ENCODE measurements at places on chromosomes 11 and 22. TPM values are rescaled to one million over a fixed set of nuclear protein-coding genes. Genes with fewer than 3 reads are reported as not detected.

GALNT18 gene
- not detected for total RNA-seq

GRM5 gene
- not detected for total RNA-seq

GRCh38 chr11:108708173-108708572, 43.3 kb downstream of the DDX10 start:
- no peak for DNase-seq

GRCh38 chr22:46107089-46107664, 43.1 kb upstream of the PPARA start:
- DNase-seq: no peak

DNA sequence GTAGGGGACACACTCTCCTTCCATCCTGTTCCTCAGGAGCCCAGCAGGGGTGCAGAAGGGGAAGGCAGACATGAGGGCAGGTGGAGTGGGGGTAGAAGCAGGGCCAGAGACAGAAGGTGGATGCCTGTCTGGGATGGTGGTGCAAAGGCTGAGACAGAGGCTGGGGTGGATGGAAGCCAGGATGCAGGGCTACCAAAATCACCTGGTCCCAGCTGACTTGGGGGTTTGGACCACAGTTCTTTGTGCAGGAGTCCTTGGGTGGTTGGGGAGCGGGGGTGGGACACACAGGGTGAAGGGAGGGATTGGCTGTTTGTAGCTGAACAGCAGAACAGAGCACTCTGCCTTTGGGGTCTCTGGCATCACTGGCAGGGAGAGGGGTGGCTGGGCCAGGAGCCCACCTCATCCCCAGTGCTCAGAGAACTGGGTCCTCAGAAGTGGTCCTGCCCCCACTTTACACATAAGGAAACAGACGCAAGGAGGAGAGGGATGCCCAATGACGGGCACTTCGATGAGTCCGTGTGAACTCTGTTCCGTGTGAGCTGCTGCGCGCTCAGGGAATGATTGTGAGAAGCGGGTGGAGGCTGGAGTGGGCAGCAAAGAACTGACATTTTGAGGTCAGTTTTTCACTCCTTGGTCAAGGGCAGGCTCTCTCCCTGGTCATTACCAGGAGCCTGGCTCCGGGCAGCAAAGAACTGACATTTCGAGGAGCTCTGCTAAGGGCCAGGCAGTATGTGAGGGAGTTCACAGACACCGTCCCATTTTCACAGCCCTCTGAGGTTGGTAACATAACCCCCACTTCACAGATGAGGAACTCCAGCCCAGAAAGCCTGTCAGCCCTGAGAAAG, 1.9 kb downstream of the TAGLN start:
- no peak for DNase-seq

DNA sequence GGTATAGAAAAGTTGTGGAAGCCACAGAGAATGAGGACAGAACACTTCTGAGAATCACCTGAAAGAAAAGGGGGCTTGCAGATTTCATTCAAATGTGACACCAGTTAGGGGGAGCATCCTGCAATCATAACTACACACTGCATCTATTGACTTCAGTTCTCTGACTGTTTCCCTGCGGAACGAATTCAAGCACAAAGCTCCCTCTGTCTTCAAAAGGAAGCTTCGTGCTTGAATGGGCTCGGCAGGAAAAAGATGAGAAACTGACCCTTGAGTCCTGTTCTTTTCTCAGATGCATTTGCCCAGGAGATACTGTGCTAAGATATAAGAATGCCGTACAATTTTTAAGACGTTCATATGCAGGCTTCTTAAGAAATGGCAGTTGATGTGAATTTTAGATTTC, 2000.4 kb upstream of the RAG2 start:
- no peak for DNase-seq

DNA sequence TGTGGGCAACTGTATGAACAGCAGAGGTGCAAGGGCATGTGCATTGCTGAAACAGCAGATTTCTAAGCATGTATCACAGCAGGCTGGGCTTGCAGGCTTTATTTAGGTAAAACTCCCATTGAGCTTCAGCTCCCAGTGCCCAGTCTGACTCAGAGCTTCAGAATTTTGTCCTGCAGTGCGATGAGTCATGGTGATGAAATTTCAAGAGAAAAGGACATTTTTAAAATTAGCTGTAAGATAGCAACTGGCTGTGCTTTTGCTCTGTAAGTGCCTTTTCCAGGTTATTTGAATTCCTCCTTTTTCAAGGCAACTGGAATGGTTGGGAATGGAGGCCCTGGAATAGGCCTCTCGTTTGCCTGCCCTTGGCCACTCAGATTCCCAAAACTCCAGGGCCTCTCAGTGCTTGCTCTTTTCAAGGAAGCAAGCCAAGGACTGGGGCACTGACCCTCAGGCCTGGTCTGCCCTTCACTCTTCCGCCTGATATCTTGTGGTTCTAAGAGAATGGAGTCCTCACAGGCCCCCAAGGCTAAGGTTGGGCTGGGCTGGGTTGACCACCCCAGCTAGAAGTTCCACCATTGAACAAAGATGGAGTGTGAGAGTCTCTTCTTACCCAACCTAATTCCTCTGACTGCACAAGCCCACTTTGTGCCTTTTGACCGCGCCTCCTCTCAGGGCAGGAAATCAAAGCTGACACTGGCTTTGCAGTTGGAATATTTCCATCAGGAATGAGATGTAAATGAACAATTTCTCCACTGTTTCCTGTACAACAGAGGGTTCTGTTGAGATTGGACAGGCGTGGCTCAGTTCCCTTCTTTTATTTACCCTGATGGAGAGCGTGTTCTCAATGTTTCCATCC, 59.5 kb upstream of the PRSS23 start:
- DNase-seq: no peak

DNA sequence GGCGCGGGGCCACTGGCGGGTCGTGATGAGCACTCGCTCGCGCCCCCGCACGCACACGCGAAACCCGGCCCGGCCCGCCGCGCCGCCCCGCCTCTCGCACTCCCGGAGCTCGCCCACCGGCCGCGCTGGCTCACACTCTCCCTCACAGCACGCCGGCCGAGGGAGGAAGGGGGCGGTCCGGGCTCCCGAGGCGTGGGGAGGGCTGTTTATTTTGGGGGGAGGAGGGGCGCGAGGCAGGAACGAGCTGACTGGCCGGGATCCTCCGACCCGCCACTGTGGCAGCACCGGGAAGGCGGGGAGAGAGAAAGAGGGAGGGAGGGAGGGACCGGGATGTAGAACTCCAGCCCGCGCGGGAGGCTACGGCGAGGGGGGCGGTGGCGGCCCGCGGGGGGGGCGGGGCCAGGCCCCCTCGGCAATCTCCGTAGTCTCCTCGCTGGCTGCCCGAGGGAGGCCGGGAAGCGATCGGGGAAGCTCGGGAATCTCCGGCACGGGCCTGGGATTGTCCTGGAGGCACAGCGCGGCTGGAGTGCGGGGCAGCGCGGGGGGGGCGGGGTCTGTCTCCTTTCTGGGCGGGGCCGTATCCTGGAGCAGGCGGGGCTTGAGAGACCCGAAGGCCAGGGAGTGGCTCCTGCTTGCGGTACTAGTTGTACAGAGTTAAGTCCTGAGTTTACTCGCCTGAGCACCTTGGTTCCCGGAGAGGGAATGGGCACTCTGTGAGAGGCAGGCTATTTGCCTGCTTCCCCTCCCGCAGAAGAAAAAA, at the start of gene RBFOX2:
RBFOX2 (minus strand) TSS at position 179 of the 760 bp plus-strand sequence. CDS start 399 bp downstream, outside the sequence.
- peak; percentile 58 for DNase-seq

GRCh38 chr22:30038219-30038618, 42.0 kb upstream of the HORMAD2 start:
- no peak for DNase-seq

- DNase-seq: peak; percentile 11
Observed at GRCh38 chr11:63613517-63614135, 607 bp downstream of the PLAAT3 start.

DNA sequence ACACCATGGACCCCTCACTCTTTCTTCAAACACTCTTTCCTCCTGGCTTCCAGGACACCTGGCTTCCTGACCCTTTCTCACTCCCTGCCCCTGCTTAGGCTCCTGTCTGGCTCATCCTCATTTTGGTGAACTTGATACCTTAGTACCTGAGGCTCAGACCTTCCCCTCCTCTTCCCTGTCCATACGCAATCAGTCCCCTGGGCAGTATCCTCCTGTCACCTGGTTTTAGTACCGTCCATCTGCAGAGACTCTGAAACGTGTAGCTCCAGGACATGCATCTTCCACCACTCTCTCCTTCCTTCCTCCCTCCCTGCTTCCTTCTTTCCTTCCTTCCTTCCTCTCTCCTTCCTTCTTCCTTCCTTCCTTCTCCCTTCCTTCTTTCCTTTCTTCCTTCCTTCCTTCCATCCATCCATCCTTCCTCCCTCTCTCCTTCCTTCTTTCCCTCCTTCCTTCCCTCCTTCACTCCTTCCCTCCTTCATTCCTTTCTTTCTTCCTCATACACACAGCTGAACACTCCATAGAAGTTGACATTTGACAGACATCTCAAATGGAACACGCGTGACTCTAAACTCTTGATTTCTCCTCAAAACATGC, 1488.6 kb downstream of the TBC1D22A start:
- no peak for DNase-seq

DNA sequence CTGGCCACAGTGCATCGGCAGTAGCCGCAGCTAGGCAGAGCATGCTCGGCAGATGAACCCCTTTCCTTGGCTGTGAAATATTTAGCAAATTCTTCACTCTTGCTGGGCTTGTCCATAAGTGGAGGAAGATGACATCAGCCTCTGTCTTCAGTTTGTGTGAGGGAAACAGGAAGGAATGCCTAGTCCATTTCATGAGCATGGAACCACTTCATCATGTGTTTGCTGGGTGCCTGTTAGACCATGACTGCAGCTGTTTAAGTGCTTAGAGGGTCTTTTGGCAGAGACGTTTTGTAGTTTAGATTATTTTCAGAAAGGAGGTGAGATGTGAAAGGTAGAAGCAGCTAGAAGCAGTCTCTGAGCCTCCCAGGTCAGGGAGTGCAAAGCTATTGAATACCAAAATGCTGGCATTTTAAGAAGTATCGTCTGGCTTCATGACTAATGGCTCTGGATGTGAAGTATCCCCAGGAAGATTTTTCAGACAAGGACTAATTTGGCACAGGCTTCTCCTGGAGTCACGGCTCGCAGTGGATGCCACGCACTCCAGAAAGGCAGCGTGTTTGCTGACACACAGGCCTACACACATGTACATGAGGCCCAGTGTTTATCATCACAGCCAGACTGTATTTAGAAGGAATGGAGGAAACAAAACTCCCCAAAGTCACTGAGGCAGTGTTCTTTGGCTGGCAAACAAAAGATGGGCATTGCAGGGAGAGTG, 43.1 kb upstream of the GRAMD1B start:
- no peak for DNase-seq
